ENCODE measurements at places on chromosomes 4 and X. TPM values are rescaled to one million over a fixed set of nuclear protein-coding genes. Genes with fewer than 3 reads are reported as not detected.

The CACNA1F gene
- 0.69 TPM for total RNA-seq

The N4BP2 gene
- total RNA-seq: 21.4 TPM

The SSX2 gene
- not detected for total RNA-seq

The GC gene
- total RNA-seq: not detected

The GPC4 gene
- not detected for total RNA-seq
